Activated CD4-positive, CD25-positive, alpha-beta regulatory T cell (primary cell): ENCODE measurements at places on chromosomes 7 and 10.

- no peak for DNase-seq
Observed at GRCh38 chr10:32331606-32332005, 15.4 kb downstream of the EPC1 start.

DNA sequence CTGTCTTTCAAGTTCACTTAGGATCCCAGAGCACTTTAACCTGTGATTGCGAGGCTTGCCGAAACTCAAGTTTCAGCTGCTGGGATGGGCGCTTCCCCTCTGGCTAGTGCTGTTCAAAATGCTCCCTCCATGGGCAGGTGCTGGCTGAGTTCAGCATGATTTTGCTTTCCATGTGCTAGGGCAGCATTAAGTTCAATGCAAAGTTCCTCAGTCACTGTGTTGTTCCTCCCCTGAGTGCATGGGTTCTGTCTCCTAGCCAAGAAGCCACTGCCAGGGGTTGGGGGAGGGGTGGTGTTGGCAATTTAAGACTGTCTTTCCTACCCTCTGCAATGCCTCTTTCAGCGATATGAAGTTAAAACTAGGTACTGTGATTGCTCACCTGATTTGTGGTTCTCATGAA is 56.5 kb upstream of the HELLS start:
- no peak for DNase-seq

- DNase-seq = no peak
Observed at GRCh38 chr10:25682203-25682851, 251.7 kb upstream of the MYO3A start.

DNA sequence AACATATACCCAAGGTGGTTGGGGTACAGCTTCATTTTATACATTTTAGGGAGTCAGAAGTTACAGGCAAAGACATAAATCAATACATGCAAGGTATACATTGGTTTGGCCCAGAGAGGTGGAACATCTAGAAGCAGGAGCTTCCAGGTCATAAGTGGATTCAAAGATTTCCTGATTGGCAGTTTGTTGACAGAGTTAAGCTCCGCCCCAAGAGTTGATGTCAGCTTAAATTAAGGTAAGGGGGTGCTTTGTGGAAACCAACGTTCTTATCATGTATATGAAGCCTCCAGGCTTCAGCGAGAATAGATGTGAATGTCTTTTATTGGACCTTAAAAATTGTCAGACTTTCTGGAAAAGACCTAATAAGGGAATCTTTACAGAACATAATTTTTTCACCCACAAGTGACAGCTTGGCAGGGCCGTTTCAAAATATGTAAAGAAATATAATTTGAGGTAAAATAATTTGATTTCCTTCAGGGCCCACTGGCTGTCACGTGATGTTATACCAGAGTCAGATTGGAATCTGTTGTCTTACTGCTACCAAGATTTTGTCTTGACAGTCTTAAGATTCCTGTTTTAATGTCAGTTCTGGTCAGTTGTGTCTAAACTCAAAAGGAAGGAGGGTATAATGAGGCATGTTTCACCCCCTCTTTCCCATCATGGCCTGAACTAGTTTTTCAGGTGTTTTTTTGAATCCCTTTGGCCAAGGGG is 6.3 kb upstream of the PANK1 start:
- DNase-seq = no peak

DNA sequence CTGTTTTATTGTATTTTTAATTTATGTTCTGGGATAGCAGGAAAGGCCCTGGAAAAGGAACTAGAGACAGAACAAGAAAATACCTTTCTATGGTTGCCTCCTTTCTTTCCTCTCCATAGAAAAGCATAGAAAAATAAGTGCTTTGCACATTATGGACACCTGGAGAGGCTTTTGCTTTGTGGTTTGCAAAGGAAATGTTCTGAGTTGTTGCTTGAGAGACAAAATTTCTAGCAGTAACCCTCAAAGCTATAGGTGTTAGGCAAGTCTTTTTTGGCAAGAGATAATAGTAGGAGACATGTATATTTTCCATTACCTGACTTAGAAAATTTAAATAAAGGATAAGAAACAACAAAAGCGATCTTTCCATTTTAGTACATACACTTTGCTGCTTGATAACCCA is 378.6 kb upstream of the PRKCQ start:
- no peak for DNase-seq

DNA sequence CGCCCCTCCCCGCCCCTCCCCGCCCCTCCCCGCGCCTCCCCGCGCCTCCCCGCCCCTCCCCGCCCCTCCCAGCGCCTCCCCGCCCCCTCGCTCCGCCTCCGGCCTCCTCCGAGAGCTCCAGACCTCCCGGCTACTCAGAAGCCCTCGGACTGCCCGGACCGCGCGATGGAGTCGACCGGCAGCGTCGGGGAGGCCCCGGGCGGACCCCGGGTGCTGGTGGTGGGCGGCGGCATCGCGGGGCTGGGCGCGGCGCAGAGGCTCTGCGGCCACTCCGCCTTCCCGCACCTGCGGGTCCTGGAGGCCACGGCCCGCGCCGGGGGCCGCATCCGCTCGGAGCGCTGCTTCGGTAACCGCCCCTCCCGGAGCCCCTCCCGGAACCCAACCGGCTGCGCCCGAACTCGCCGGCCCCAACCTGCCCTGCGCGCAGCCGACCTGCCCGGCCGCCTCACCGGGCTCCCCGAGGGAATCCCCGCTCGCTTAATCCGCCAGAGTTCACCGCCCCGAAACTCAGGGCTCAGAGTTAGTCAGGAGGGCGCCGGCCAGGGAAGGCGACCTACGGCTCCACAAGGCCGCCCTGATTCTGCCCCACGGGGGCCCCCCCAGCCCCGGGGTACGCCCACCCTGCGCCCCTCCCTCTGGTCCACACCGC is at the start of gene PAOX:
Gene PAOX (plus strand): TSS at position 111 of the 649 bp plus-strand sequence. CDS start 55 bp downstream, at position 166.
- no peak for DNase-seq

- no peak for DNase-seq
Observed at GRCh38 chr7:96084881-96085553, 236.9 kb downstream of the SLC25A13 start.

GRCh38 chr7:30112103-30112713 is 22.6 kb upstream of the MTURN start:
- no peak for DNase-seq

DNA sequence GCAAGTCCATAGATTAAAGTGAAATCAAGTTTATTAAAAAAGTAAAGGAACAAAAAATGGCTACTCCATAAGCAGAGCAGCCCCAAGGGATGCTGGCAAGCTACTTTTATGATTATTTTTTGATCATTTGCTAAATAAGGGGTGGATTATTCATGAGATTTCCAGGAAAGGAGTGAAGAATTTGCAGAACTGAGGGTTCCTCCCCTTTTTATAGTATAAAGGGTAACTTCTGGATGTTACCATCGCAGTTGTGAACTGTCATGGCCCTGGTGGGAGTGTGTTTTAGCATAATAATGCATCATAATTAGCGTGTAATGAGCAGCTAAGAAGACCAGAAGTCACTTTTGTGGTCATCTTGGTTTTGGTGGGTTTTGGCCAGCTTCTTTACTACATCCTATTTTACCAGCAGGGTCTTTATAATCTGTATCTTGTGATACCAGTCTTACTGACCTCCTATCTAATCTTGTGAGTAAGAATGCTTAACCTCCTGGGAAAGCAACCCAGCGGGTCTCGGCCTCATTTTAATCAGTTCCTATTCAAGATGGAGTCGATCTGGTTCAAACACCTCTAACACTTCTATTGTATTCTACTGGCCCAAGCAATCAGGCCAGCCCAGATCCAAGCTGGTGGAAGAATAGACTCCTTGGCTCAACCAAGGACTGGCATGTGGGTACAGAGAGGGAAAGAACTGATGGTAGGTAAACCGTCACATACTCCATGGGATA is 87.9 kb upstream of the NPSR1 start:
- no peak for DNase-seq

GRCh38 chr7:1539181-1539881 is 8.8 kb downstream of the MAFK start:
- DNase-seq = no peak

- no peak for DNase-seq
Observed at GRCh38 chr7:11026452-11027359, 53.0 kb downstream of the PHF14 start.

DNA sequence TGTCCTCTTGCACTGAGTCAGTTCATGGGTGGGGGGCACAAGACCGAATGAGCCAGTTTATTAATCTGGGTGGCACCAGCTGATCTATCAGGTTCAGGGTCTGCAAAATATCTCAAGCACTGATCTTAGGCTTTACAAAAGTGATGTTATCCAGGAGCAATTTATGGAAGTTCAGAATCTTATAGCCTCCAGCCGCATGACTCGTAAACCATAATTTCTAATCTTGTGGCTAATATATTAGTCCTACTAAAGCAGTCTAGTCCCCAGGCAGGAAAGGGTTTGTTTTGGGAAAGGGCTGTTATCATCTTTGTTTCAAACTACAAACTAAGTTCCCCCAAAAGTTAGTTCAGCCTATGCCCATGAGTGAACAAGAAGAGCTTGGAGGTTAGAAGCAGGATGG is 33.9 kb downstream of the AKR1C8 start:
- no peak for DNase-seq
